Activated naive CD8-positive, alpha-beta T cell treated with anti-CD3 and anti-CD28 coated beads, Interleukin-2, amount 10 ng/mL, durations not matched to agents 7 days and 5 days (primary cell): ENCODE measurements at places on chromosomes 4 and X. TPM values are rescaled to one million over a fixed set of nuclear protein-coding genes. Genes with fewer than 3 reads are reported as not detected.

UGT2B11 gene
- total RNA-seq: not detected

MAGEA1 gene
- total RNA-seq: not detected

CD38 gene
- 110 TPM for total RNA-seq

NSG1 gene
- 46.8 TPM for total RNA-seq

DCTD gene
- 69.9 TPM for total RNA-seq

GBA3 gene
- not detected for total RNA-seq

PDK3 gene
- total RNA-seq: 32.4 TPM

RNF150 gene
- total RNA-seq: not detected

STAP1 gene
- 28.4 TPM for total RNA-seq

HS3ST1 gene
- 0.06 TPM for total RNA-seq

MFAP3L gene
- 1.6 TPM for total RNA-seq

RASSF6 gene
- total RNA-seq: 0.06 TPM

GPRIN3 gene
- 23.9 TPM for total RNA-seq

PRAF2 gene
- 23.8 TPM for total RNA-seq

SLC2A9 gene
- 0.77 TPM for total RNA-seq

ZNF711 gene
- 0.30 TPM for total RNA-seq

LIN54 gene
- 34.9 TPM for total RNA-seq

AMBN gene
- not detected for total RNA-seq

HERC6 gene
- 36.5 TPM for total RNA-seq

CLTRN gene
- 0.43 TPM for total RNA-seq

GIMD1 gene
- total RNA-seq: not detected

SSX3 gene
- total RNA-seq: not detected

CORIN gene
- total RNA-seq: 0.39 TPM

ZCCHC18 gene
- 13.5 TPM for total RNA-seq

UNC5C gene
- not detected for total RNA-seq

EFHC2 gene
- 0.77 TPM for total RNA-seq

CCNB3 gene
- total RNA-seq: 1.2 TPM

FAM200B gene
- total RNA-seq: 22.4 TPM

AVPR2 gene
- total RNA-seq: not detected

DMD gene
- total RNA-seq: not detected

HTATSF1 gene
- total RNA-seq: 63.8 TPM

KCNE5 gene
- total RNA-seq: 0.40 TPM

TMEM47 gene
- total RNA-seq: not detected

UGT8 gene
- total RNA-seq: not detected

HELT gene
- not detected for total RNA-seq

ARHGAP6 gene
- total RNA-seq: not detected

TBC1D8B gene
- 2.2 TPM for total RNA-seq

CT83 gene
- total RNA-seq: not detected

OPRPN gene
- total RNA-seq: not detected

SMARCA1 gene
- total RNA-seq: 0.17 TPM

FAT1 gene
- total RNA-seq: not detected

TRIM60 gene
- not detected for total RNA-seq

RS1 gene
- not detected for total RNA-seq

PGAM4 gene
- not detected for total RNA-seq

GUCY2F gene
- total RNA-seq: not detected
